ENCODE measurements at places on chromosomes 4 and X. TPM values are rescaled to one million over a fixed set of nuclear protein-coding genes. Genes with fewer than 3 reads are reported as not detected.

Gene FAM184B
- not detected for total RNA-seq

Gene KLHL4
- 1.2 TPM for total RNA-seq

DNA sequence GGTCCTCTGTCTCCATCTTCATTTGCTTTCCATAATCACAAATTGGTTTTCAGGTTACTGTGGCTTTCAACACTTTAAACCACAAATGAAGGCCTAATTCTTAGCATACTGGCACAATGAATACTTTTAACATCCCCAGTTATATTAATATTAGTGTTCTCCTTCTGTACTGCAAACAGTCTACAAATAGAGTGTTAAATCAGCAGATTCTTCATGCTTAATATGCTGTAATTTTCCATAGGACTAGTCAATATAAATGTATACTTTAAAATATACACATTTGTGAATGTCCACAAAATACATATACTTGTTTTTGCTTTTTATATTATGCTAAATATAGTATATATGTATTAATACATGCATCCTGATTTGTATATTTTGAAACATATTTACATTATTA, 72.6 kb downstream of the SH3RF1 start:
- H3K4me3 ChIP-seq = no peak overlapping the region
- H3K27ac ChIP-seq = no peak overlapping the region
- no peak for DNase-seq

- H3K27ac ChIP-seq = no peak overlapping the region
- DNase-seq = no peak
- H3K4me1 ChIP-seq = no peaks in the 10 kb centered on the region
- H3K4me3 ChIP-seq = no peak overlapping the region
- H3K27me3 ChIP-seq = no peaks in the 10 kb centered on the region
- no peaks in the 10 kb centered on the region for H3K36me3 ChIP-seq
These were observed 75.7 kb downstream of the SH2D1A start for GRCh38 chrX:124421898-124422655.

GRCh38 chr4:153257151-153257620, 52.9 kb downstream of the TRIM2 start:
- no peaks in the 10 kb centered on the region for H3K36me3 ChIP-seq
- DNase-seq = no peak
- peaks cover 11% of the 10 kb centered on the region for H3K27me3 ChIP-seq
- H3K4me3 ChIP-seq = no peak overlapping the region

DNA sequence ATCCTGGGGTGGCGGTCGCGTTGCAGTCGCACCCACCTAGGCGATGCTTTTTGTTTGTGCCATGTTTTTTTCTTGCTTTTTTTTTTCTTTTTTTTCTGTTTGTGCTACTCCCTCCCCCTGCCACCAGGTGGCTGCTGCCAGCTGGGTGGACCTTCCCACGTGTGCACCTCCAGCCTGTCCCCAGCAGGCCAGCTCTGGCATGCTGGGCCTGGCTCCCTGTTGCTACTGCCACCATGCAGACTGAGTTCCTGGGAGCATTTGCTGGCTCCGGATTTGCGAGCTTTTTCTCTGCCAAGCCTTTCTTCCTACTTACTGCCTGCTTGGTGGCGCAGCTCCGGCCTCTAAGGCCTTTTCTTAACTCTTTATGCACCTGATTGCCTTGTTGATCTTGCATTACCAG, 161.2 kb upstream of the WDFY3 start:
- no peak overlapping the region for H3K4me3 ChIP-seq
- no peaks in the 10 kb centered on the region for H3K36me3 ChIP-seq
- H3K4me1 ChIP-seq = peaks cover 4% of the 10 kb centered on the region
- no peaks in the 10 kb centered on the region for H3K27me3 ChIP-seq

GRCh38 chr4:76545226-76545884, 110.3 kb downstream of the SHROOM3 start:
- no peaks in the 10 kb centered on the region for H3K36me3 ChIP-seq
- no peak overlapping the region for H3K27ac ChIP-seq
- DNase-seq = no peak
- H3K4me3 ChIP-seq = no peak overlapping the region
- peaks cover under 1% of the 10 kb centered on the region for H3K4me1 ChIP-seq

All from heart right ventricle (tissue), 16 donors.